ELR (cell line): ENCODE measurements at places on chromosomes 13 and 19.

DNA sequence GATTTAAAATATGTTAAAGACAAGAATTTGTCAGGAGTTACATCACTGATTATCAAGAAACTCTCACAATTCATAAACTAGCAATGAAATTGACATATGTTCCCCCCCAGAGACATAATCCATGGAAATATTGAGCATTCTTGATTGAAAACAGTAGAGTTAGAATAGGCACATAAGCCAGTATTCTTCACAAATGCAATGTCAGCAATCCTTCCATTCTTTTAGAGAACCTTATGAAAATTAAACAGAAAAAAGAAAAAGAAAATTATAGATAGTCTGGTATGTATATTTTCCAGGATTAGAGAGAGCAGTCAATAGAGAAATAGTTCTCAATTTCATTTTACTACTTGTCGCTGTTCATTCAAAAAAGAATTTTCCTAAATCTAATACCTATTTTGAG, 458.4 kb downstream of the EFNB2 start:
- DNase-seq, result no peak

DNA sequence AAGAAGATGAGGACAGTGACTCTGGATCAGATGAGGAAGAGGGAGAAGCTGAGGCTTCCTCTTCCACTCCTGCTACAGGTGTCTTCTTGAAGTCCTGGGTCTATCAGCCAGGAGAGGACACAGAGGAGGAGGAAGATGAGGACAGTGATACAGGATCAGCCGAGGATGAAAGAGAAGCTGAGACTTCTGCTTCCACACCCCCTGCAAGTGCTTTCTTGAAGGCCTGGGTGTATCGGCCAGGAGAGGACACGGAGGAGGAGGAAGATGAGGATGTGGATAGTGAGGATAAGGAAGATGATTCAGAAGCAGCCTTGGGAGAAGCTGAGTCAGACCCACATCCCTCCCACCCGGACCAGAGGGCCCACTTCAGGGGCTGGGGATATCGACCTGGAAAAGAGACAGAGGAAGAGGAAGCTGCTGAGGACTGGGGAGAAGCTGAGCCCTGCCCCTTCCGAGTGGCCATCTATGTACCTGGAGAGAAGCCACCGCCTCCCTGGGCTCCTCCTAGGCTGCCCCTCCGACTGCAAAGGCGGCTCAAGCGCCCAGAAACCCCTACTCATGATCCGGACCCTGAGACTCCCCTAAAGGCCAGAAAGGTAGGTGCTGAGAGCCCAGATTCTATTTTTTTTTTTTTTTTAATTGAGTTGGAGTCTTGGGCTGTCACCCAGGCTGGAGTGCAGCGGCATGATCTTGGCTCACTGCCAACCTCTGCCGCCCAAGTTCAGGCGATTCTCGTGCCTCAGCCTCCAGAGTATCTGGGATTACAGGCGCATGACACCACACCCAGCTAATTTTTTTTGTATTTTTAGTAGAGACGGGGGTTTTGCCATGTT, 2.3 kb downstream of the PPP1R15A start:
- peak; percentile 93 for DNase-seq

DNA sequence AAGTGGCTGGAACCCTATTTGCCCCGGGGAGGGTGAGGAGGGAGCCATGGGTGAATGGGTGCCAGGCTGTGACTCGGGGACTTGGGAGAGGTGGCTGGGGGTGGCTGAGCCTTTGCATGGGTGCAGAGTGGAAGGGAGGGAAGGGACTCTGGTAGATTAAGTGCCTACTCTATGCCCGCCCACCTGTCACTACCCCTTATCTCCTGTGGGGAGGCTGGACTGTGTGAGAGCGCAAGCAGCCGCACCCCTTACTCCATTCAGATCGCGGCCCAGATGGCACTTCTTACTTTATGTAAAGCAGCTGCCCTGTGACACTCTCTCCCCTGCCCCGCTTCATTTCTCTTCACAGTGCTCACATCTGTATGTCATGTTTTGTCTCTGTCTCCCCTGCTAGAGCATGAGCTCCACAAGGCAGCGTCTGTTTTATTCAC, 2.9 kb downstream of the KASH5 start:
- DNase-seq, result no peak

GRCh38 chr19:38806371-38806770, 6.4 kb downstream of the LGALS4 start:
- no peak for DNase-seq

DNA sequence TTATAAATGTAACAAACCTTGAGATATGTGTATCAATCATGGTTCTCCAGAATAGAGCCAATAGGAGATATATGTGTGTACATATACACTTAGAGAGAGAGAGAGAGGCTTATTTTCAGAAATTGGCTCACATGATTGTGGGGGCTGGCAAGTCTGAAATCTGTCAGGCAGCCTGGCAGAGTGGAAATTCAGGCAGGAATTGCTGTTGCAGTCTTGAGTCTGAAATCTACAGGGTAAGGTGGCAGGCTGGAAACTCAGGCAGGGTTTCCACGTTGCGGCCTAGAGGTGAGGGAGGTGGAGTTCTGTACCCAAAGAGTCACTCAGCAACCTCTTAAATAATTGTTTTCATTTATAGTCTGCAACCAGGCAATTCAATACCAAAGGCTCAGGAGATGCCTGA, 218.4 kb downstream of the B3GLCT start:
- no peak for DNase-seq

DNA sequence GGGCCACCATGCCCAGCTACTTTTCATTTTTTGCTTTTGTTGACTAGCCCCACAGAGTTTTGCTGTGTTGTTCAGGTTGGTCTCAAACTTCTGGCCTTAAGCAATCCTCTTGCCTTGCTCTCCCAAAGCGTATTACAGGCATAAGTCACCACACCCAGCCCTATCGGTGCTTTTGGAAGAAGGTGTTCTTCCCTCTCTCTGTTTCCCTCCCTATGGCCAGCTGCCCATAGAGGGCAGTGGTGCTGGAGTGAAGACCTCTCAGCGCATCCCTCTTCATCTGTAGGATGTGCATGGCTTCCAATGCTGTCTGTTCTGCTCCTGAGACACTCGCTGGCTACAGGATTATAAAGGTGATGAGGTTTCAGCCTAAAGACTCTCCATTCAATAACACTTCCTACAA, 1.3 kb upstream of the CD22 start:
- no peak for DNase-seq

DNA sequence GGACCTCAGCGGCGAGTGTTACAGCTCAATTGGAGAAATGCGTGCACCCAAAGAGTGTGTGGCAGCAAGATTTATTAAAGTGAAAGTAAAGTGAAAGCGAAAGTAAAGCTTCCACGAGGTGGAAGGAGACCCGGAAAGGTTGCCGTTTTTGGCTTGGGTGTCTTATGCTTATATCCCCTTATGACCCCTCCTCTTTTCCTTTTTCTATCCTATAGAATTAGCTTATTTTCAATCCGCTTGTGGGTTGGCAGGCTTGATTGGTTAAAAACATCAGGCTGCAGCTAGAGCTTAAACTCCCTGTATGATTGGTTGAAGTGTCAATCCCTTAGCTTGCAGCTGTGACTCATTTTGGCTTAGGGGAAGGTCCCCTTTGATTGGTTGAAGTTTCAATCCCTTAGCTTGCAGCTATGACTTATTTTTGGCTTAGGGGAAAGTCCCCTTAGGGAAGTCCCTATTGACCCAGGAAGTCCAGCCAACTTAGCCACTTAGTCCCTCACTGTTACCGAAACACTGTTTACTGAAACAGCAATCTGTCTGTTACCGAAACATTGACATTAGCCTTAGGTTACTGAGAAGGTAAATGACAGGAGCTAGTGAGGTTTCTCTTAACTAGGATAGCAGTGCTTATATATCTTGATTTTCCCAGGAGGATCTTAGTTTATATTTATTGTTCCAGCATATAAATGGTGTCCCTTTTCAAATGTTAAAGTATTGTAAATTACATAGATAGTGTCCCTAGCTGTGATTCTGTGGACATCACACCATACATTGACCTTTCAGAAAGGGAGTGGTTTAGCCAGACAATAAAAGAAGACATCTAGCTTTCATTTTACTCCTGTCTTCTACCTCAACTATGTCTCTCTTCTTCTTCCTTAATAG, 575.8 kb downstream of the DACH1 start:
- peak; percentile 29 for DNase-seq

DNA sequence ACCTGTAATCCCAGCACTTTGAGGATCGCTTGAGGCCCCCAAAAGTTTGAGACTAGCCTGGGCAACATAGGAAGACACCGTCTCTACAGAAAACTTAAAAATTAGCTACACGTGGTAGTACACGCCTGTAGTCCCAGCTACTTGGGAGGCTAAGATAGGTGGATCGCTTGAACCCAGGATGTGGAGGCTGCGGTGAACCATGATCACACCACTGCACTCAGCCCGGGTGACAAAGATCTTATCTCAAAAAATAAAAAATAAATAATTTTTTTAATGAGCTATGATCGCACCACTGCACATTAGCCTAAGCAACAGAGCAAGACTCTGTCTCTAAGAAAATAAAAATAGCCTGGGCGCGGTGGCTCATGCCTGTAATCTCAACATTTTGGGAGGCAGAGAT, 6.6 kb downstream of the RCBTB2 start:
- no peak for DNase-seq

DNA sequence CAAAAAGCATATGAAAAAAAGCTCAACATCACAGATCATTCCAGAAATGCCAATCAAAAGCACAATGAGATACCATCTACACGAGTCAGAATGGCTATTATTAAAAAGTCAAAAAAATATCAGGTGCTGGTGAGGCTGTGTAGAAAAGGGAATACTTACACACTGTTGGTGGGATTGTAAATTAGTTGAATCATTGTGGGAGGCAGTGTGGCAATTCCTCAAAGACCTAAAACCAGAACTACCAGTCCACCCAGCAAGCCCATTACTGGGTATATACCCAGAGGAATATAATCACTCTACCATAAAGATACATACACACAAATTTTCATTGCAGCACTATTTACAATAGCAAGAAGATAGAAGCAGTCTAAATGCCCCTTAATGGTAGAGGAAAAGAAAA, 529.9 kb downstream of the SLITRK1 start:
- no peak for DNase-seq

GRCh38 chr13:77898097-77898496, 20.5 kb downstream of the EDNRB start:
- DNase-seq, result peak; percentile 61

- peak; percentile 98 for DNase-seq
These were observed 74.9 kb downstream of the LHFPL6 start for GRCh38 chr13:39527961-39528660.

DNA sequence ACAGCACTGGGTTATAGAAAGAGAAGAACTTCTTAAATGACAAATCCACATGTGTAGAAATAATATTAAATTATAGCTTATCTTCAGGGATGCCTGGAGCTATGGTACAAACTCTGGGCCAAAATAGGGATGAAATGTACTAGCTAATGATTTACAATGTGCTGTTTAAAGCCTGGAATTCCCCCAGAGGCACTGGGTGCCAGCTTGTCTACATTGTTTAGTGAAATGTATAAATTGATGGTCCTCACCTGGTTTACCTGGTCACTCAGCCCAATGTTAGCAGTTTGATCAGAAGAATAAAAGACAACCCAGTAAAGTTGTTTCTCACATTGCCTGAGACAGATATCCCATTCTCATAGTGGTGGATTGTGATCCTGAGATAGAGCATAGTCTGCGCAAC, 597.2 kb downstream of the DIAPH3 start:
- no peak for DNase-seq

GRCh38 chr19:30743011-30743410, 370.8 kb downstream of the ZNF536 start:
- no peak for DNase-seq

DNA sequence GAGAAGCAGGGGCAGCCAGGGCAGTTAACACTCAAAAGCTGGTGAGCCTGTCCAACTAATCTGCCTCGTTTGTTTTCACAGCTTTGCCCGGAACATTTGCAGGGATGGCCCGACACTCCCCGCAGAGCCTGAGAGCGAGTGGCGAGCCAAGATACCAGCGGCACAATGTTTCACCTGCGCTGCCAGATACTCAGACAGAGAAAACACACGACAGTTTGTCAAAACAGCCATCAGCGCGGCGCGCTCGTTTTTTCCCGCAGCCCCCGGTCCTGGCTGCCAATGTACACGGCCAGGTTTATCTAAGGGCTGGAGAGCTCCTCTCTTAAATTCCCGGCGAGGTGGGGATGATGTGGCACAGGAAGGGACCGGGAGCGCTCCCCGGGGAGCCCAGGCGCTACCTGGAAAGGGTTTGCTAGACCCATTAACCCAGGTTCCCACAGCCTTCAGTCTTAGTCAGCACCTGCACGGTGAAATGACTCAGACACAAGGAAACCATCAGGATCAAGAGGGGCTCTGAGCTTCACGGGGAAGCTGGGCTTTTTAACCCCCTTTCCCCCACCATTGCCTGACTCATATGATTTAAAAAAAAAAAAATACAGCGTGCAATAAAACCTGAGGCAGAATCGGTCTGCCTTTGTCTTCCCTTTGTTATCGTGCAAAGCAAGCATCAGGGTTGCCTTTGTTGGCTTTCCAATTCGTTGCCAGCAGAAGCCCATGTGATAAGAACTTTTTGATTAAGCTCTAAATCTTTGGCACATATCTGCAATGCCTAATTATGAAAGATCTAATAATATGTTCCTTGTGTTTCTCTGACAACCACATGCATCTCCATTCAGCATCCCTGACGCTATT, 186.2 kb downstream of the EFNB2 start:
- DNase-seq, result peak; percentile 64

GRCh38 chr19:17692566-17692965, 4.4 kb upstream of the UNC13A start:
- no peak for DNase-seq

DNA sequence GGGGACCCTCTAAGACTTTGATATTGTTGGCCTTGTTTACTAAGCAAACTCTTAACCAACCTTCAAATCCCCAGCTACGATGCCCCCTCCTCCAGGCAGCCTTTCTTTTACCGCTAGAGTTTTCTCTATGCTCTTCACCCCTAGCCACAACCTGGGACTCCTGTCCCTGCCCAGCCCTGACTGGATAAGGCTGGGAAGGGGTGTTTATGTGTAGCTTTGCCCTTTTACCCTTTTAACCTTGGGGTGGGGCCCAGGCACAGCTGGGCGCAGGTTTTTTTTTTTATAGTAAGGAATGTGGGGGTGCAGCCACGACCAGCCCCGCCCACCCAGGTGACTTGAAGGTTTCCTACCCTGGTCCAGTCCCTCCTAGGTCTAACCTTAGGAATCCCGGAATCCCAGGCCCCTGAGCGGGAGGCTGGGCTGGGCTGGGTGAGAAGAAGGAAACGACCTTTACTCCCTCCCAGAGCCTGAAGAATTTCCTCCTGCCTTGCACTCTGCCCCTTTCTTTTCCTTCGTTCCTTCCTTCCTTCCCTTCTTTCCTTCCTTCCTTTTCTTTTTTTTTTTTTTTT, 12.2 kb downstream of the TJP3 start:
- no peak for DNase-seq

GRCh38 chr19:51783372-51783771, 11.6 kb upstream of the FPR3 start:
- DNase-seq, result peak; percentile 52

DNA sequence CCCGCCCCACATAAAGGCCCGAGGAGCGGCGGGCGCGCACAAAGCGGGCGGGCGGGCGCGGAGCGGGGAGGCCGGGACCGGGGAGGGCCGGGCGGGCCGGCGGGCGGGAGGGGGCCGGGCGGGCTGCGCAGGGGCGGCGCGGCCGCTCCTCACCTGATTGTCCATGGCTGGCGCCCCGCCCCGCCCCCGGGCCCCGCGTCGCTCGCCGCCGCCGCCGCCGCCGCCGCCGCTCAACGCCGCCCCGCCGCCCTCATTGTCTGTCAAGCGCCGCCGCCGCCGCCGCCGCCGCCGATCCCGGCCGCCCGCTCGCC, 200 bp downstream of the MLLT1 start:
- no peak for DNase-seq
